ENCODE measurements at places on chromosomes 7 and 10. TPM values are rescaled to one million over a fixed set of nuclear protein-coding genes. Genes with fewer than 3 reads are reported as not detected.

The CFAP70 gene
- total RNA-seq = 0.13 TPM

The PARG gene
- total RNA-seq = 22.2 TPM

The FOXP2 gene
- not detected for total RNA-seq

The CALML3 gene
- not detected for total RNA-seq

The ATOH7 gene
- total RNA-seq = 0.21 TPM

The RAMP3 gene
- total RNA-seq = not detected

The SUV39H2 gene
- 18.3 TPM for total RNA-seq

The LAMB1 gene
- total RNA-seq = 118 TPM

The DOCK1 gene
- 20.8 TPM for total RNA-seq

The CLDN3 gene
- total RNA-seq = 3.0 TPM

The CLRN3 gene
- total RNA-seq = 0.07 TPM

The EIF5AL1 gene
- 2.1 TPM for total RNA-seq

The ORC5 gene
- total RNA-seq = 29.0 TPM

The GIMAP1 gene
- not detected for total RNA-seq

The FAM25G gene
- not detected for total RNA-seq

The FAM171A1 gene
- 21.0 TPM for total RNA-seq

The GIMAP4 gene
- not detected for total RNA-seq

Measured in A549 treated with dexamethasone at 1 μM for 4 hours (cell line).